Cerebellar nuclear complex (tissue), 1 donor: ENCODE measurements at places on chromosomes 13 and 19.

- no peak for DNase-seq
Observed at GRCh38 chr19:51687791-51688670, 5.1 kb upstream of the SPACA6 start.

GRCh38 chr19:10404888-10405820 is 1.8 kb upstream of the CDC37 start:
- no peak for DNase-seq

DNA sequence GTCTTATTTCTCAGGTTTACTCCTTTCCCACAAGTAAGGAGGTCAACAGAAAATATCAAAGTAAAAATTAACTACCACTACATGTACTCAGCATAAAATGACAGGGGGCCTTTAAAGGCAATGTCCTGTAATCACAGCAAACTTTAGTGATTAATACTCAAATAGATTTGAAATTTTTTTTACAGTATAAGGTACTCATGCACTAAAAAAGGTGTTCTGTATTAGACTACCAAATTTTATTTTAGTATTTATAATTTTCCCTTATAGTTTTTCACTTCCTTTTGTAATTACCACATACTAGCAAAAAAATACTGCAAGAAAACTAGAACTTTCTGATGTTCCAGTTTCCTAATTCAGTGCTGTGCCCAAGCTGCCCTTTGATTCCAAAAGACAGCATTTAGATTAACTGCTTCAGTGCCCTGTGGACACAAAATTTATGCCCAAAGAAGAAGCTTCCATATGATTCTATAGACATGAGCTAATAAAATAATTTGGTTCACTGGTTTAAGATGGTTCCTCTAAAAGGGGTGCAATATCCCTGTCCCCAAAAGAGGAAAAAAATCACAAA is 70.6 kb downstream of the KLF12 start:
- no peak for DNase-seq

DNA sequence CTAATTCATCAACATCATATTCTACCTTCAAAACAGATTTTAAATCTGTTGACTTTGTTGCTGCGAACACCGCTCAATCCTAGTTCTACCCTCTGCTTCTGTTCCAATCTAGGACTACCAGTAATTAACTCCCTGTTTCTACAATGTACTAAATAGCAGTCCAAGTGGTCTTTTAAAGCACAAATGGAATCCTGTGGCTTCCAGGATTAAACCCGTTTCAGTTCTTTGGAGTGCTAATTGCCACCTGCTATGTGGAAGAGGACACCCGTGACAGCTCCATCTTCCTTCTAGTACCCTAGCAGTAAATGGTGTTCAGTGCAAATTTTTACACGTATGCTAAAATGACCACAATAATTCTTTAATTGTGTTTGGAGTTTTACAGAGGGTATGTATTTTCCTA is 232.1 kb downstream of the TDRD3 start:
- no peak for DNase-seq

- no peak for DNase-seq
Observed at GRCh38 chr19:53874606-53874990, 6.9 kb downstream of the MYADM start.

- DNase-seq: no peak
Observed at GRCh38 chr13:59112221-59112718, 1051.5 kb downstream of the DIAPH3 start.

- DNase-seq: no peak
Observed at GRCh38 chr13:47555235-47555634, 445.8 kb downstream of the SUCLA2 start.

GRCh38 chr13:41402691-41403511 is 54.4 kb upstream of the RGCC start:
- no peak for DNase-seq

- no peak for DNase-seq
Observed at GRCh38 chr19:56678205-56678604, 6.6 kb upstream of the ZNF835 start.

GRCh38 chr19:6730941-6731670 is 6.3 kb downstream of the GPR108 start:
- no peak for DNase-seq

GRCh38 chr13:60583196-60583888 is 186.3 kb downstream of the TDRD3 start:
- no peak for DNase-seq

DNA sequence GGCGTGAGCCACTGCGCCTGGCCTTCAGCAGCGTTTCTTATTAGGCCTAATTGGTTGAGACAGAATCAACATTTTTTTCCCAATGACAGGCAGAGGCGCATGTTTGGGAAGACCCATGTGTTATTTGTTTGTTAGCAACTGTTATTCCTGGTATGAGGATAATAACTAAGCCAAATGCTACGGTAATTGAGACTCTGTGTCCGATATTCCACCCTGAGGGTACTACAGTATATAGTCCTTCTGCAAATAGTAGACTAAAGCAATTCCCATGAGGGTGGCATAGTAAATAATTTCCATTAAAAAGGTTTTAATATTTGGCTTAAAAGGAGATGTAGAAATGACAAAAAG is 18.4 kb upstream of the CCL25 start:
- no peak for DNase-seq

- DNase-seq: no peak
Observed at GRCh38 chr13:113625965-113626721, 31.9 kb downstream of the ATP4B start.

GRCh38 chr19:28705008-28705407 is 507.9 kb downstream of the UQCRFS1 start:
- no peak for DNase-seq

GRCh38 chr19:49111218-49111998 is 2.8 kb upstream of the LIN7B start:
- DNase-seq: no peak

- DNase-seq: no peak
Observed at GRCh38 chr13:30615481-30615865, 2.2 kb upstream of the USPL1 start.

GRCh38 chr19:50427997-50428425 is 4.7 kb upstream of the MYBPC2 start:
- no peak for DNase-seq

DNA sequence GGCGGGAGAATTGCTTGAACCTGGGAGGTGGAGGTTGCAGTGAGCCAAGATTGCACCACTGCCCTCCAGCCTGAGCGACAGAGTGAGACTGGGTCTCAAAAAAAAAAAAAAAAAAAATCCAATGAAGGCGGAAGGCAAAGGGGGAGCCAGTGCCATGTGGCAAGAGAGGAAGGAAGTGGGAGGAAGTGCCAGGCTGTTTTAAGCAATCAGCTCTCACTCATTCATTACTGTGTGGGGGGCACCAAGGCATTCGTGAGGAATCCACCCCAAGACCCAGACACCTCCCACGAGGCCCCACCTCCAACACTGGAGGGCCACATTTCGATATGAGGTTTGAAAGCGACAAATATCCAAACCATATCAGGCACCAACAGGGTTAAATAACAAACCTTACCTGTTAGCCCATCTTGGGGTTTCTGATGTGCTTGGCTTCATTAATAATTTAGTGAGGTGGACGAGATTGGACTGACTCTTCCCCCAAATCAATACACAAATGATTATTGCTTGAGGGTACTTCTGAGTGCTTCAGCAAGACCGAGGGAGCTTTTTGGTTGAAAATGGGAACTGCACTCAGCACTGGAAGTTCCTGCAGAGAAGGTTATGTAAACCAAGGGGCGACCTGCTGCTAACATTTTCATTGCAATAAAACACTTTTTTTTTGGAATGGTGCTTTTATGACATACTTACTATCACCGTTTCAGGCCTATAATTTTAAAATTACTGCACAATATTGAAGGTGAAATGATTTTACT is 7.5 kb upstream of the LRP3 start:
- no peak for DNase-seq

GRCh38 chr13:93473441-93474270 is 247.0 kb downstream of the GPC6 start:
- no peak for DNase-seq

GRCh38 chr19:30390356-30390988 is 18.3 kb downstream of the ZNF536 start:
- no peak for DNase-seq

- no peak for DNase-seq
Observed at GRCh38 chr19:45351401-45351952, 10.9 kb downstream of the KLC3 start.

DNA sequence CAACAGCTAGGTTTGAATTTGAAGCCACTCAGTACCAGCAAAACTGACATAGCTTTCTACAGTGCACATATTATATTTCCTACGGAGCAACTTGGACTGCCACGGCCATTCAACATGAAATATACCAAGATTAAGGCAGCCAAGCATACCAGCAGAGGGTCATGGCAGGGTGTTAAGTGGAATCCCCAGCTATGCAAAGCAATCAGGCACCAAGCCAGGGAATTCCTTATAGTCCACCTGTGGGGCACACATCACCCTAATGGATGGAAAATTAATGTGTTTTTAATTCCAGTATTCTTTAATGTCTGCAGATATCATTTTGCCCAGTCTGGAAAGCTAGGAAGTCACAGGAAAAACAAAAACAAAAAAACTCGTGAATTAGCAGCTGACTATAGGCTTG is 1190.3 kb downstream of the EFNB2 start:
- no peak for DNase-seq

DNA sequence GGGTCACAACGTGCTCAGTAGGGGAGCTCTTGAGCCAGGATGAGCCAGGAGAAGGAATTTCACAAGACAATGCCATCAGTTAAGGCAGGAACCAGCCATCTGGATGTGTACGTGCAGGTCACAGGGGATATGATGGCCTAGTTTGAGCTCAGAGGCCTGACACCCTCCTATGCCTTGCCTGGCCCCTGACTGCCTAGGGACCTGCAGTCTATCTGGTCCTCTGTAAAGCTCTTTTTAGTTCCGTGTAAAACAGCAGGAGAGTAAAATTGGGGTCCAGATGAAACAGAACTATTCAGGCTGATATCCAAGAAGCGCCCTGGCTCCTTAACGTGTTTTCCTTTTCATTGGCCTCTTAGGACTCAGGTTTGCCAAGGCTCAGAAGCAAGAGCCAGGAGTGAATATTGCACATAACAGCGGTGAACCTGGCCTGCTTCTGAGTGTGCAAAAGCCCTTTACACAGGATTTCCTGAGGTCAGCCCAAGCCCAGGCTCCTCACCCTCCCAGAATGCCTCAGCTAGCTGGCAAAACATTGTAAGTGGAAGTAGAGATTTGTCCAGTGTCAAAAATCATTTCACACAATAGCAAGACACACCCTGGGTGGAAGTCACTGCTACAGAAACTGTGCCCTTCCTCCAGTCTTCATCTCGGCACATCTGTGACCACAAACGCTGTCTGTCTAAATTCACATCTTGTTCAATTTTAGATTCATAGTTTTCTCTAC is 777.2 kb downstream of the UQCRFS1 start:
- DNase-seq: no peak

DNA sequence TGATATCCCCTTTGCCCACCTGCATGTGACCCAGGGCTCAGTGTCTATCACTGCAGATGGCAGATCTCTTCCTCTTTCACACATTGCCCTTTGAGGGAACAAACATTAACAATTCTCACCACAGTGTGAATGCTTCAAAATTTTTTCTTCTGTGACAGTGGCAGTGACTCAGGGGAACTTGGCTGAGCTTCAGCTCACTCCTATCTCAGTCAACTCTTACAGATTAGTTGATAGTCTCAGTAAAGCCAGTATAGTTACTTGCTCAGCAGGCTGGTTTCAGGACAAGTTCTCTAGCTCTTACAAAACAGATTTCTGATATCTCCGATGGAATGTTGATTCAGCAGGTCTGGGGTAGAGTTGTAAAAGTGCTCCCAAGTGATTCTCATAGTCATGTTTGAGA is 166.9 kb downstream of the DLEU7 start:
- no peak for DNase-seq

- DNase-seq: no peak
Observed at GRCh38 chr19:38850436-38850975, 720 bp upstream of the HNRNPL start.

DNA sequence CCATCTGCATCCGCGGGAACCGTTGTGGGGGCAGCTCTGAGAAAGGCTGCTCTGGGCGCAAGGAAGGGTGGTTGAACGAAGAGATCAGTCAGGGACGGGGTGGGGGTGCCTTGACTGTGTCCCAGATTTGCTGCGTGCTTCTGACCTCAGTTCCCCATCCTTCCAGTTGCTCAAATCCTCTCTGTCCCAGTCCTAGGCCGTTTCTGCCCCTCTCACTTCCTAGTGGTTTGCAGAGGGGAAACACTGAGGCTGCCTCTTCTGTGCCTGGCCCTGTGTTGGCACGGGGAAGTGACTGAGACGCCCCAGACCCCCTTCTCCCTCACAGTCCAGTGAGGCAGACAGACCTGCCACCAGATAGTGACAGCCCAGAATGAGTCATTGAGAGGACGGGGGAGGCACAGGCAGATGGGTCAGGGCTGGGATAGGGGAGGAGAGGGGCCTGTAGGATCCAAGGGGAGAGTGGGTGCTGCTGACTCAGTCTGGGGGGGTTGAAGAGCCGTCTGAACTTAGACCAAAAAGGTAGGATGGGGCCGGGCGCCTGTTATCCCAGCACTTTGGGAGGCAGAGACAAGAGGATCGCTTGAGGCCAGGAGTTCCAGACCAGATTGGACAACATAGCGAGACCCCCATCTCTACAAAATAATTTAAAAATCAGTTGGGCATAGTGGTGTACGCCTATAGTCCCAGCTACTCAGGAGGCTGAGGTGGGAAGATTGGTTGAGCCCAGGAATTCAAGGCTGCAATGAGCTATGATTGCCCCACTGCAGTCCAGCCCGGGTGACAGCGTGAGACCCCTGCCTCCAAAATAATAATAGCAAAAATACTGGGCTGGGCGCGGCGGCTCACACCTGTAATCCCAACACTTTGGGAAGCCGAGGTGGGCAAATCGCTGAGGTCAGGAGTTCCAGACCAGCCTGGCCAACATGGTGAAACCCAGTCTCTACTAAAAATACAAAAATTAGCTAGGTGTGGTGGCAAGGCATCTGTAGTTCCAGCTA is 26.5 kb downstream of the NUMBL start:
- no peak for DNase-seq
